ENCODE measurements at places on chromosomes 1 and 21.

- peak; percentile 44 for DNase-seq
These were observed 87.6 kb downstream of the NENF start for GRCh38 chr1:212520299-212520698.

GRCh38 chr1:184392779-184393522, 6.1 kb downstream of the C1orf21 start:
- no peak for DNase-seq

- no peak for DNase-seq
These were observed 26.3 kb downstream of the CLEC20A start for GRCh38 chr1:178470411-178470960.

GRCh38 chr1:12053752-12054548, 9.2 kb upstream of the TNFRSF8 start:
- DNase-seq, result no peak

DNA sequence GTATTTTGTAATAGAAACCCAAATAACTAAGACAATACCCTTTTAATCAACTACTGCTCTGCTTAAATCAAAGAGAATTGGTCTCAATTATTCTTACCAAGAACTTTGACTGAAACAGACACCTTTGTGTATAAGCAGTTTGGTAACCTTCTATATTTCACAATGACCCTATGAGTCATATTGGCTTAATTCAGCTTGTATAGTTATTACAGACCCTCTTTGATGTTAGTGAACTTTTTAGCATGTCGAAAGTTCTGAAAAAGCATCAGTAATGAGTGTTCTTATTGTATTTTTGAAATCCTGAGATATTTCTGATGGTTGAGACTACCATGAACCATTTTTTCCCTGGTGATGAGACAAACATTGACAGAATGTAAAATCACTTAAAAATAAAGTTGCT, 43.3 kb upstream of the RABGAP1L start:
- DNase-seq, result no peak

- no peak for DNase-seq
These were observed 8.2 kb upstream of the NUAK2 start for GRCh38 chr1:205329719-205330118.

DNA sequence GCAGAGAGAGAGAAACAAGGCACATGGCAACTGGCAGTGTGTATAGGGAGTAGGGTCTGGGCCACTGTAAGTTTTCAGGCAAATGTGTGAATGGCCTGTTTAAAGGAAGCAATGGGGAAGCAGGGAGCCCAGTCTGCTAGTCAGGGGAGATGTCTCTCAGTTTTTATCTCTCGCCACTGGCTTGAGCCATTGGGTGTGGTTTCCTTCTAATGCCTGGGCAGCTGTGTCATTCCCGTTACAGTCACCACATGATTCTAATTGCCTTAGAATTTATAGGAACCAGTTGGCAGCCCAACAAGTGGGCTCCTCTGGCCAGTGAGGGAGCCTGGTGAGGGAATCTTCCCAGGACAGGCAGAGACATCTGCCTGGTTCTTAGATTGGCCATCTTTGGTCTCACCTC, 182.4 kb downstream of the DISC1 start:
- no peak for DNase-seq

DNA sequence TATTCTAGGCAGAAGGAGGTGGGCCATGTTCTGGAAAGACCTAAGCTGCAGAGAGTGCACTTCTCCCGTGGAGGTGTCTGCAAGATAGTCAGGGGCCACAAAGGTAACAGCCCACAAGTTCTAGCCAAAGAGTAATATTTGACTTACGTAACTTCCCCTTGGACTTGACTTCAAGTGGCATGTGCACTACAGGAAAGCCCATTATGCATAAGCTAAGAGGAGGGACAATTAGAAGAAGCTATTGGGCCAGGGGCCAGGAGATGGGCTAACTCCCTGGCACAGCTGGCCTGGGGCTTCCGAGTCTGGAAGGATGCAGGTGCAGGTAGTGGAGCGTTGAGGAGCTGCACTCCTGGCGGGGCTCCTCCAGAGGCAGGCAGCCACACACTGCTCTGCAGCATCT, 58.3 kb downstream of the ERG start:
- DNase-seq, result no peak

DNA sequence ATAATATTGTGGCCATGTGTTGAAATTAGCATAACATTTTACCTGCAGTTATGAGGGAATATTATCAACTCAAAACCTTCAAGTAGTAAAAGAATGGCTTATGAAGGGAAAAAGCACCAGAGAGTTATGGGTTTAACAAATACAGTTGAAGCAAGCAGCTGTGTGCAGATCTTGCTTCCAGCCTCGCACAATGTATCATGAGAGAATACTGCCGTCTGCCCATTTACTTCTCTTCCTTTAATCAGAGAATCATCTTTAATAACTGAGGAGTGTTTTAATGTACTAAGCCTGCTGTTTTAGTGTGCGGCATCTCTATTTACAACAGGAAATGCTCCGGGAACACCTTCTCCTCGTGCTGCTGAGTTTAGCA, 120.9 kb downstream of the ATG4C start:
- no peak for DNase-seq

GRCh38 chr1:194419721-194420120, 1233.3 kb upstream of the B3GALT2 start:
- no peak for DNase-seq

DNA sequence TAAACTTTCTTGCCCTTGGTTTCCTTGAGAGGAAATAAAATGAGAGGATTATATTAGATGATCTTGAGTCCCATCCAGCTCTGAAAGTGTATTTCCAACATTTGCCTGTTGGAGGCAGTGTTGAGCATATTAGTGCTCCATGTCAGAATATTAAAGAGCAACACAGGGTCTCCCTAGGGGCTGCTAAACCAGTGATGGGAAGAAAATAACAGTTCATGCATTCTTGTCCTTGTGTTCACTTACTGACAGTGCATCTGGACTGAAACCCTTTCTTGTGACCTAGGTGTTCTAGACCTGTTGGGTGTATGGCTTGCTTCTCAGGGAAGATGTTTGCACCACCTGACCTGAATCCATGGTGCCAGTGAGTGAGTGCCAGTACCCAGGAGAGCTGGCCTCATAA, 124.7 kb upstream of the KIAA0040 start:
- DNase-seq, result no peak

- no peak for DNase-seq
These were observed 3.2 kb upstream of the AK2 start for GRCh38 chr1:33039840-33040239.

- DNase-seq, result no peak
These were observed 53.1 kb upstream of the FMO3 start for GRCh38 chr1:171037626-171038025.

DNA sequence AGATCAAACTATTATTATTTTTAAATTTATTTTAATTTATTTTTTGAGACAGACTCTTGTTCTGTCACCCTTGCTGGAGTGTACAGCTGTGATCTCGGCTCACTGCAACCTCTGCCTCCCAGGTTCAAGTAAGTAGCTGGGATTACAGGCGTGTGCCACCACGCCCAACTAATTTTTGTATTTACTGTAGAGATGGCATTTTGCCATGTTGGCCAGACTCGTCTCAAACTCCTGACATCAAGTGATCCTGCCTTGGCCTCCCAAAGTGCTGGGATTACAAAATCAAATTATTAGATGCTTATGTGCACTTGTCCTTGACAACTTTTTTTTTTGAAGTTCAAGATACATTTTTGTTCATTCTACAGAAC, 15.4 kb downstream of the LIN9 start:
- DNase-seq, result no peak

GRCh38 chr1:236063919-236064673, 794 bp downstream of the NID1 start:
- no peak for DNase-seq

- DNase-seq, result no peak
These were observed 126.2 kb downstream of the LACTBL1 start for GRCh38 chr1:22846458-22846857.

DNA sequence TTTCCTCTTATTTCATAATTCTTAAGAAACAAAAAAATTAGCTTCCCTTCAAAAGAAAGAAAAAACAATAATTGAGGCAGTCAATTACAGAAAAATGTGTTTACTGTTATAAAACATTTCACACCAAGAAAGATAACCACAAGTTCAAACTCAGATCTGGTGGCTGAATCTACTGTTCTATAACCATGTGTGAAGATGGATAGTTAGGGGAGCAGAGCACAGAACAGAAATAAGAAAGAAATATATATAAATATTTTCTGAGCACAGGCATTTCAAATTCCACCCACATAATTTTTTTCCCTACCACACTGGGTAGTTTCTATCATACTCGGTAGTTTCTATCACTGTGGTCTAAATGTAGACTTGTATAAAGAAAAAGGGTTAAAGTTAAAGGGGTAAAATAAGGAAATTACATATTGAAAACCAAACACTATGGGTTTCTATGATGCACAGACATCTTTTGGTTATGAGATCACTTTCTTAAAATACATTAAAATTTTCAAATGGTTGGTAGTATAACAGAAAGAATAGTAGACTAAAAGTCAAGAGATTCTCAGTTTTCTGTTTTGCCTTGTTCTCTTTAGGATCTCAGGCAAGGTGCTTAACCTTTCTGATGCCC, 10.8 kb downstream of the LYST start:
- no peak for DNase-seq

DNA sequence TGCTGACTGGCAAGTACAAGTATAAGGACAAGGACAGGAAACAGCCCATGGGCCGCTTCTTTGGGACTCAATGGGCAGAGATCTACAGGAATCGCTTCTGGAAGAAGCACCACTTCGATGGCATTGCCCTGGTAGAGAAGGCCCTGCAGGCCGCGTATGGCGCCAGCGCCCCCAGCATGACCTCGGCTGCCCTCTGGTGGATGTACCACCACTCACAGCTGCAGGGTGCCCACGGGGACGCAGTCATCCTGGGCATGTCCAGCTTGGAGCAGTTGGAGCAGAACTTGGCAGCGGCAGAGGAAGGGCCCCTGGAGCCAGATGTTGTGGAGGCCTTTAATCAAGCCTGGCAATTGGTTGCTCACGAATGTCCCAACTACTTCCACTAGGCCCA, 32.0 kb downstream of the SLC16A1 start:
- DNase-seq, result no peak
